ENCODE measurements at places on chromosomes 3 and 15.

GRCh38 chr3:184781801-184782200, 30.2 kb upstream of the VPS8 start:
- DNase-seq, result no peak

- DNase-seq, result peak; percentile 25
Observed at GRCh38 chr3:131082871-131083863, 56.5 kb downstream of the NEK11 start.

GRCh38 chr3:113287803-113288648, 76.7 kb downstream of the BOC start:
- DNase-seq, result peak; percentile 22

DNA sequence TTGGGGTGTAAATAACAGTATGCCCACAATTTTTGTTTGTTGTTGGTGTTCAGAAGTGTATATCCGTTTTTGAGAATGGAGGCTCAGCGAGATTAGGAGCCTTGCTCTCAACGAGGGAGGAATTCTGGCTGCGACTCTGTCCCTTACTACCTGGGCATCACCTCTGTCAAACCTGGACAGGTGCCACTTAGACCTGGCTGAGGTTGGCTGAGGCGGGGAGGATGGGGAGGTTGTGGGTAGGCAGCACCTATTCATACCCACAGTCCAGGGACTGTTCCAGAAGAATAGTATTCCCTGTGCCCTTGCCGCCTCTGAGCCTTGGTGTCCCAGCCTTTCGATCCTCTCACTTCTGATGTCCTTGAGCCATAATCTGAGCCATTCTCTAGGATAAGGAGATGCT, 99.9 kb downstream of the LINGO1 start:
- no peak for DNase-seq

DNA sequence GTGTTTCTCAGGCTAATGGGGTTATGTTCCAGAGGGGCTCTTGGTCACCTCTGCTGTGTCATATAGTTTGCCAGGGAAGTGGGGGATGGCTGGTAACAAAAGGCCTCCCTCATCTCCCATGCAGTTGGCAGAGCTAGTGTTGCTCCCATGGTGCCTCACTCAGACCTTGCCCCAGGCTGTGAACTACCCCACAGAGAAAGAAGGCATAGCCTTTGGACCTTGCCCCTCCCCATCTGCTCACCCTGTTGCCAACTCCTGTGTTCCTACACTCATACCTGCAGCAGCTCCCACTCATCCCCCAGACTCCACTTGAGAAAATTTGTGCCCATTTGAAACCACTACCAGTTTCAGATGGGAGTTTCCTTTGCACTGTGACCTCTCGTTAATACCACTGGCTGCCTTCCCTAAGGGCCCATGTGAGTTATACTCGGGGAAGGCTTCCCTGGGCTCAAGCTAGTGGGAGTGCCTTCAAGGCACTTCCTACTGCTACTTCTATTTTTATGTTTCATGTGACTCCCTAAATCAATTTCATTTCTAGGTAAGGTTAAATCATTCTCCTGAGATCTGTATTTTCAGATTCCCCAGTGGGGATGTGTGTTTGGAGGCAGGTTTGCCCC, 25.3 kb upstream of the COPB2 start:
- no peak for DNase-seq

DNA sequence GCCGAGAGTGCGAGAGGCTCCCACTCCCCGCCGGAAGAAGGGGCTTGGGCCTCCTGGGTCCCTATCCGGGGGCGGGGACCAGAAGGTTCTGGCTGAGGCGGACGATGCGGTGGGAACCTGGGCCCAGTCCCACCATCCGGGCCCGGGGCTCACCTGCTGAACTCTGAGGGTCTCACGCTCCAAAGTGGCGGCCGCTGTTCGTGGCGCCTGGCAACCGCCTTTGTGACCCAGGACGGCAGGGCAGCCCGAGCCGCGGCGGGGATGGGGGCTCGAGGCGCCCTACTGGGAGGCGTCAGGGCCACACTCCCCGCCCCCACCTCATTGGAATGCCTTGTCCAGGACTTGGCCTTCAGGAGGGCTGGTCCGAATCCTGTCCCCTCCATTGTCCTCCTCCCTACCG, at the start of gene FANCD2OS:
TSS of gene FANCD2OS (minus strand) at position 165 of the 400 bp plus-strand sequence. CDS start 3,481 bp downstream, outside the sequence.
- DNase-seq, result no peak

DNA sequence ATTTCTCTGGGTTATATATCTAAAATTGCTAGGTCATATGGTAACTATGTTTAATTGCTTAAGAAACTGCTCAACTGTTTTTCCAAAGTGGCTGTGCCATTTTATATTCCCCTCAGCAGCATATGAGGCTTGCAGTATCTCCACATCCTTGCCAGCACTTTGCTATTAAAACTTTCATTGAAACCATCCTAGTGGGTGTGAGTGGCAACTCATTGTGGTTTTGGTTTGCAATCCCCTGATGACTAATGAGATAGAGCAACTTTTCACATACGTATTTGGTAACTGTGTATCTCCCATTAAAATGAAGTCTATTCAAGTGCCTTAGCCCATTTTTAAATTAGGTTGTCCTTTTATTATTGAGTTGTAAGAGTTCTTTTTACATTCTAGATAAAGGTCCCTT, 17.3 kb downstream of the KPNA1 start:
- no peak for DNase-seq

DNA sequence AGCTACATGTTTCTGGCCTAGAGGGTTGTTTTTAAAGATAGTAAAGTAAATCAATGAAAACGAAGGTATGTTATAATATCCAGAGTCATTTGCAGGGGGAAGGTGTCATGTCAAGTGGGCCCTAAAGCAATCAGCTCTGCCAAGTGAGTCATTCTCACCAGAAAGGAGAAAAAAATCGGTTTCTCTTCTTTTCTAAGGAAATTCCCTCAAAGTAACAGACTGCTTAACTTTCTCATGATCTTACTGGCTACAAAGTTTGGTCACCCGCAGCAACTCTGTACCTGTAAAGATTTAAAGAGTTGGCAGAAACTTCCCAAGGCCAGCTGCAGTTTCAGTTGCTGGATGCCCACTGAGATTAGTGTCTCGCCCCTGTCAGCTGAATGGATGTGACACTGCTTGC, 5.5 kb upstream of the FSIP1 start:
- DNase-seq, result no peak

- no peak for DNase-seq
Observed at GRCh38 chr3:129240436-129240835, 9.0 kb upstream of the COPG1 start.

DNA sequence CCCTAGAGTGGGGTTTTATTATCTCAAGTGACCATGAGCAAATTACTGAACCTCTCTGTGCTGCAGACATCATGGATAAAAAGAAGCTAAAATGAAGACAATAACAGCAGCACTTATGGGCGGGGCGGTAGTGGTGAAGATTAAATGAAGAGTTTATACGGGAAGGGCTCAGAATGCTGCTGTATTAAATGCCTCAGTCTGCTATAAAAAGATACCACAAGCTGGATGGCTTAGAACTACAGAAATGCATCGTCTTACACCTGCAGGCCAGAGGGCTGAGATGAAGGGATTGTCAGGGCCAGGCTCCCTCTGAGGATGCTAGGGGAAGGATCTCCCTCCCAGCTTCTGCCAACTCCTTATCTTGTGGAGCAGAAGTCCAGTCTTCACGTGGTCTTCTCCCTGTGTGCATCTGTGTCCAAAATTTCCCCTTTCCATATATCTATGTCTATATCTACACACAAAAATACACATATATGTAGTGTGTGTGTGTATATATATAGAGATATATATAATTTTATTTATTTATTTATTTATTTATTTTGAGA, 2.9 kb downstream of the ALG1L2 start:
- no peak for DNase-seq

DNA sequence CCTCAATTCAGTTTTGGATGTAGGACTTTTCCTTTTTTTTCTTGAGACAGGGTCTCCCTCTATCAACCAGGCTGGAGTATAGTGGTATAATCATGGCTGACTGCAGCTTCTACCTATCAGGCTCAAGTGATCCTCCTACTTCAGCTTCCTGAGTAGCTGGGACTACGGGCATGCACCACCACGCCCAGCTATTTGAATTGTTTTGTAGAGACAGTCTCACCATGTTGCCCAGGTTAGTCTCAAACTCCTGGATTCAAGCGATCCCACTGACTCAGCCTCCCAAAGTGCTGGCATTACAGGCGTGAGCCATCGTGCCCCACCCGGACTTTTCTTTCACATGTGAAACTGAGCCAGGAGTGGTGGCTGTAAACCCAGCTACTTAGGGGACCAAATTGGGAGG, 3.5 kb downstream of the RNU5B-1 start:
- DNase-seq, result no peak

DNA sequence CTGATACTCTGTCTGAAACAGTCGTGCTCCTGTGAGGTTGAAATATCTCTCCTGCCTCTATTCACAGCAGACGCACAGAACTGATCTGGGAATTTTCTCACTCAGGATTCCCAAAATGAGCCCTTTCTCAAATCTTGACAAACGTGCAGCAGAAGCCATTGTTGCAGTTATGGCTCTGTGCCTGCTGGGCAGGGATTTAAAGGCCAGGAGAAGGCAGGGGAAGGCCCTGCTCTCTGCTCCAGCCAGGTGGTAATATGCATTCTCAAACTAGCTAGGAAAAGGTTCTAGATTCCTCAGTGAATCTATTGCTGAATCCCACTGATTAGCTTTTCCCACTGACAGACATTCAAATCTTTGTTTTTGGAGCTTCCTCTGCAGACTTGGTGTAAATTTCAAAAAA, 2.2 kb downstream of the MINAR1 start:
- DNase-seq, result no peak

DNA sequence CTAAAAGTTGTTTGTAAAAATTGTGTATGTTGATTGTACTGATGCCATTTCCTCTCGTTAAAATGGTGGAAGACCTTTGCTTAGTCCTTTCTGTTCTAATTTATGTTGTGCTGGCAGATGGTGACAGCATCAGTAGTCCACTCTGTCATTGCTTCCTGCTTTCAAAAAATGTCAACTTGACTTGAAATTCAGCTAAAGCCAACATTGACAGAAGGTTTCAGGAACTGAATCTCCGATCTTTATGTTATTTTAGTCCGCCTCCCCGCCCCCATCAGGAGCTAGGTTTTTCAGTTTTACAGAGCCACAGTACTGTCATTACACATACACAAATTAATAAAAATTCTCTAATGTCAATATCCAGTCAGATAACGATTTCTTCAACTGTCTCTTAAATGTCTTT, 1.5 kb downstream of the CEP63 start:
- DNase-seq, result no peak

GRCh38 chr15:98160236-98160635, 199.7 kb downstream of the ARRDC4 start:
- no peak for DNase-seq

- no peak for DNase-seq
Observed at GRCh38 chr3:197083486-197083885, 53.9 kb upstream of the MELTF start.

DNA sequence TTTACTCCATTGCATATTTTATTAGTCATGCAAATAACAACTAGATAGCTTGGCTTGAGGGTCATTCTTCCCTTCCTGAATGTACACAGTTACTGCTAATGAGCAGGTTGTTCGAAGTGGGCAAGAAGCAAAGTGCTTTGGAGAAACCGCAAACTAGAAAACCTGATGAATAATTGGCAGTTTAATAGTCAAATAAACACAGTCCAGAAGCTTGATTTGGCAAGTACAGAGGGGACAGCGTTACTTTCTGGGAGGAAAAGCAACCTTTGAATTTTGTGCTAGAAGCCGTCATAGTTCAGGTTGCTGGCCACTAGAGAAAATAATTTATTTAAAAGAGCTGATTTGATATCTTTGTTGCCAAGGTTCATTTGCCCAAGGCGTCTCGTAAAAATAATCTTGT, 94.9 kb downstream of the MFSD1 start:
- DNase-seq, result no peak

- DNase-seq, result no peak
Observed at GRCh38 chr3:70149714-70150400, 150.3 kb downstream of the SAMMSON start.

DNA sequence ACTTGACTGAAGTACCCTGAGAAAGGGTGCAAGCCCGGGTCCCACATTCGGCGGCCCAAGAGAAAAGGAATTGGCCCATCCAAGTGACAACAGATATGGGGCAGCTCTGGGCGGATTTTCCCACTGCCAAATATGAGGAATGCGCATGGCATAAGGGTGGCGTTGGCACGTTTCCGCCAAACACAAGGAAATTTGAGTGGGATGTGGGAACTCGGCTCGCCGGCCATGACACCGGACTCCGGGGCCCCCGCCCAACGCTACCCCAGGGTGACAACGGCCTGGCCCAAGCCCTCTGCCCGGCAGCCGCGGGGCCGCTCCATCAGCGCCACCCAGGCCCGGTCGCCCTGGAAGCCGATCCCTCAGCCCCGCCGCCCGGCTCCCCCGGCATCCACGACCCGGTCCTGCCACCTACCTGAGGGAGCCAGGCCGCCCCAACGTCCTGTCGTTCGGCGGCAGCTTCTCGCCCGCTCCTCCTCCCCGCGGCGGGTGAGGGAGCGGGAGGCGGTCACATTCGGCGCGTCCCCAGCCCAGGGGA, 449 bp downstream of the RAF1 start:
- DNase-seq, result no peak

DNA sequence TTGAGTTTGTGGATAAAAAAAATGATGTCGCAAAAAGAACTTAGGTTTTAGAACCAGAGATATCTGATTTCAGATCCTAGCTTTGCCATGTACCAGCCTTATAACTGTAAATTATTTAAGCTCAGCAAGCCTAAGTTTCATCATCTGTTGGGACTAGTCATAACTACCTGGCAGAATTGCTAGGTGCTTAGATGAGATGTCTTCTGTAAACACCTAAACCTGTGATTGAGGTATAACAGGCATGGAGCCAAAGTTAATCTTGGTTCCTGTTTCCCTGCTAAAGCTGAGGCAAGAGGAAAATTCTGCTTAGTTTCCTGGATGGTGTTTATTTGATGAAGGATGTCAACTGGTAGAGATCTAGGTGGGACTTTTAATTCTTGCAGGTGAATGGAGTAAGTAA, 331.3 kb upstream of the RBMS3 start:
- DNase-seq, result no peak

- no peak for DNase-seq
Observed at GRCh38 chr3:139491966-139492365, 15.7 kb upstream of the RBP2 start.

DNA sequence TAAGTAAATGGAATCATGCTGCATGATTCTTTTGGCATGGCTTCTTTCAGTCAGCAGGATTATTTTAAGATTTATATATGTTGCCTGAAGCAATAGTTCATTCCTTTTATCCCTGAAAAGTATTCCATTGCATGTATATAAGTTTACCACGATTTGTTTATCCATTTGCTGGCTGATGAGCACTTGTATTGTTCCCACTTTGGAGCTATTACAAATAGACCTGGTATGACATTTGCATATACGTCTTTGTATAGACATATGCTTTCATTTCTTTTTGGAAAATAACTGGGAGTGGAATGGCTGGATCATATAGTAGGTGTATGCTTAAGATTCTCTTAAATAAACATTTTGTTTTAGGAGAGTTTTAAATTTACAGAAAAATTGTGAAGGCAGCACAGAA, 79.3 kb upstream of the CBLB start:
- DNase-seq, result no peak

- no peak for DNase-seq
Observed at GRCh38 chr3:32822609-32823498, 5.1 kb downstream of the TRIM71 start.

DNA sequence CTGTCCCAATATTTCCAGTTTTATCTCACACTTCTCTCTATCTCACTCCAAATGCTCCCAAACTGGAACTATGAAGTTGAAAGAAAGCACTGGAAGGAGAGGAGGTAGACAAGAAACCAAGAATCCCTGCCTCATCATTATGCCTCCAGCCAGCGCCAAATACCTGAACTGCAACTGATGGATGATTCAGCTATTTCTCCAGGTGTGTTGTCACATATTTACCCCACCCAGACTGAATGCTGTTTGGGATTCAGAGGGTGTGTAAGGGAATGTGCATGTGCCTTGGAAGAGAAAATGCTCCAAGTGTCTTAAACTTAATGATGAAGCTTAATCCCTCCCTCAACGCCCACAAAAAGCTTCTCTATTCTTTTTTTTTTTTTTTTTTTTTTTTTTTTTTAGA, 269.5 kb upstream of the ATP11B start:
- no peak for DNase-seq
